ENCODE measurements at places on chromosomes 5 and 9. TPM values are rescaled to one million over a fixed set of nuclear protein-coding genes. Genes with fewer than 3 reads are reported as not detected.
A peak's percentile ranks its signal among the peaks of the same experiment; 100 is the strongest.

DNA sequence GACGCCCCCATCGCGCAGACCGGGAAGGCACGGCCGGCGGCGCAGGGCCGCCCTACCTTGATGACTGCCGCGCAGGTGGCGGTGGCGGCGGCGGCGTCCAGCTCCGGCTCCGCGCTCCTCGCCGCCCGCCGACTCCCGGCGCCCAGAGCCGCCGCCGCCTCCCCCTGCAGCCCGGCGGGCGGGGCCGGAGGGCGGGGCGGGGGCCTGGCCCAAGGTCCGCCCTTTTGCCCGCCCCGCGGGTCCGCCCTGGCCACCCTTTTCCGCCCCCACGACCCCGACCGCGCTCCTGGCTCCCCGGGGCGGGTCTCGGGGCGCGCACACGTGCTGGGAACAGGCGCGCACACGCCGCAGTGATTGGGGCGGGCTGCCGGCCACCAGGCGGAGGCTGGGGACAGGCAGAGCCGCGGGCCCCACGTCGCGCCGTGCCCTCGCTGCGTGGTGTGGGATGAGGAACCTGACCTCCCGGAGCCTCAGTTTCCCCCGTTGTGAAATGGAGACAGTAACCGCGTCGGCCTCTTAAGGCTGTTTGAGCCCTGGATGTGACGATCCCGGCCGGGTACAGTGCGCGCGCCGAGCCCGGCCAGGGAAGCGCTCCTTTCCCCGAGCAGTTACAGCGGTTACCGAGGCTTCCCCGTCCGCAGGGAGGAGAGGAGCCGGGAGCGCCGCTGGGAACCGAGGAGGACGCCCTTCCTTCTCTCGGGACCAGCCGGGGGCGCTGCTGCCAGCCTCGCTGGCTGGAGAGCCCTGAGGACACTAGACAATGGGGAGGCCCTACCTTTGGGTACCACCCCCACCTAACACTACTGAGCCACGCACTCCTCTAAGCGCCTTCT, at the start of gene CORO2A:
Gene CORO2A, minus strand, starts transcription at position 135 of the 833 bp plus-strand sequence. CDS start 34,977 bp downstream, outside the sequence.
- DNase-seq = peak; percentile 98

UBE2D2 gene
- total RNA-seq = 58.6 TPM

DNA sequence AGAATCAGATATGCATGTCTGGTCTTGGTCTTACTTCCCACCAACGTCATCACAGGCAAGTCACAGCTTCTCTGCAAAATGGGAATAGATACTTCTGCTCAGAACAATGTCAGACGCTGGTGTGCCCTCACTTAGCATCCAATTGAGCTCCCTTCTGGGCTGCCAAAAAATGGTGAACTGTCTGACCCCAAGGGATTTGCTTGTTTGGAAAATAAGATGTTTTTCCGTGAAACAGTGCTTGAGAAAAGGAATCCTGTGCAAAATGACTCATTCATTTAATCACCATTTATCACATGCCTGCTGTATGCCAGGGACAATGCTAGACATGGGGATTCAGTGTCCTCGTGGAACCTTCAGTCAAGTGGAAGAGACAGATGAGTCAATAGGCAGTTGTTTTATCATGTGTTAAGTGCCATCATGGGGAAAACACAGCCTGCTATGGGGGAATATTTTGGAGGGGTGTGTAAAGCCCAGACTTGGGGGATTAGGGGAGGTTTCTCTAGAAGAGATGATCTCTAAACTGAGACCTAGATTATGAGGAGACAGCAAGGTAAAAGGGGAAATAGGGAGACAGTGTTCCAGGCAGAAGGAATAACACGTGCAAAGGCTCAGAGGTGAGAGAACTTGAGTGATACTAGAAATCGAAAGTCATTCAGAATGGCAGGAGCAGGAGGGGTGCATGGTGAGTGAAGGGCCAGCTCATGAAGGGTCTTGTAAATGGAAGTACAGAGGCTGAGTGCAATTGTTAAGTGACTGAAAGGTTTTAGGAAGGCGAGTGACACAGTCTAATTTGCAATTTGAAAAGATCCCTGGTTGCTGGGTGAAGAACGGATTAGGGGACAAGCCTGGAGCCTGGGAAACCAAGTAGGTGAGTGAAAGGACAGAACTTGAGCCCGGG, 3.9 kb downstream of the NIPAL4 start:
- no peak for DNase-seq

DNA sequence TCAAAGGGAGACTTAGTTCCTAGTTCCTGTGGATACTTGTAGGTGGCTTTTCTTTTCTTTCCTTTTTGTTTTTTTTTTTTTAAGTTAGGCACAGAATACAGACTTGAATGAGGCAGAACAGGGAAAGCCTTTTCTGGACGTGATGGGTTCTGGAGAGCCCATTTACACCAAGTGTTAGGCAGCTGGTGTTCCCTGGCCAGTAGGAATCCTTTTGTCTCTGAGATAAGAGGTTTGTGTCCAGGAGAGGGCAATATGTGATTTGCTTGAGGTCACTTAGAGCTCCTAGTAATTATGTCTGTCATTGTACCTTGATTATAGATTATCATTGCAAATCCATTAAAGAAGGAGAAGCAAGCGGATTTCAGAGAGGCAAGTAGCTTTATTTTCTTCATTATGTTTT, 9.1 kb downstream of the MEGF10 start:
- DNase-seq = no peak

CNTFR gene
- not detected for total RNA-seq

- DNase-seq = peak; percentile 10
Observed at GRCh38 chr5:71011194-71011792, 13.8 kb downstream of the NAIP start.

CBY3 gene
- total RNA-seq = not detected

ACOT12 gene
- total RNA-seq = not detected

PCDHB2 gene
- 1.4 TPM for total RNA-seq

DNA sequence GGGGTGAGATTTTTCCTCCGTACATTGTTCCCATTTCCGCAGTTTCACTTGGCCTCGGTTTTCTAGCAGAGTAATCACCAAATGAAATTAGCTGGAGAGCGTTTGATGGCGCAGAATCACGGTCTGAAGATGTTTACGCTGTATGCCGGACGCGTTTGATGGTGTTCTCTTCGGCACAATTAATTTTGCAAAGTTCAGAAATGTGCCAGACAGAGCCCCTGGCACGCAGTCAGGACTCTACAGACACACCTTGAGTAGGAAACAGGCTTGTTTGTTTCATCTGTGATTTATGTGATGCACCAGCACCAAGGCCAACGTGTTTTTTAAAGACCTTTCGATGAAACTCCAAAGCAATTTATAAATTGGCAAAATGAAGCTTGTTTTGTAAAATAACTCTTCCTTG, 863 bp upstream of the LIFR start:
- no peak for DNase-seq

GRCh38 chr9:124771867-124772679, 962 bp upstream of the NR6A1 start:
- DNase-seq = peak; percentile 96

GRCh38 chr5:130333089-130333488, 428.8 kb downstream of the CHSY3 start:
- DNase-seq = no peak

GRCh38 chr5:151675611-151676313, 11.0 kb downstream of the SPARC start:
- no peak for DNase-seq

GRCh38 chr5:124648902-124649467, 97.5 kb downstream of the ZNF608 start:
- DNase-seq = no peak

DNA sequence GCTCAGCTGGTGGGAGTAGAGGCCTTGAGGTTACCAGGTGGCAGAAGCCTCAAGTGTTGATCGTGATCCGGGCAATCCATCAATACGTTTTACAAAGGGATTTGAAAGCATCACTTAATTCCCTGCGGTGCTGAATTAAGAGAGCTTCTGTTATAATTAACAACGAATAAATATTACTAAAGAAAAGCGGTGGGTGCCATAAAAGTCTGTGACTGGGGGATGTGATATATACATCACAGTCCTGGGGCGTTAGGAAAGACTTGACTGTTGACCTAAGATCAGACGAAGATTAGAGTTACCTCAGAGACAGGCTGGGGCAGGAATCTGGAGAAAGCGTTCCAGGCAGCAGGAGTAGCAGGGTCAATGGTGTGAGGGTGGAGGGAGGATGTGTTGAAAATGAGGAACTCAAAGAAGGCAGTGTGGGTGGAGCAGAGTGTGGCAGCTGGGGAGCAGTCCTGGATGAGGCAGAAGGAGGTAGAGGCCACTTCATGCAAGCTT, 6.7 kb upstream of the C5orf63 start:
- DNase-seq = no peak

GRCh38 chr9:110049699-110050450, 158.1 kb downstream of the C9orf152 start:
- peak; percentile 58 for DNase-seq

DNA sequence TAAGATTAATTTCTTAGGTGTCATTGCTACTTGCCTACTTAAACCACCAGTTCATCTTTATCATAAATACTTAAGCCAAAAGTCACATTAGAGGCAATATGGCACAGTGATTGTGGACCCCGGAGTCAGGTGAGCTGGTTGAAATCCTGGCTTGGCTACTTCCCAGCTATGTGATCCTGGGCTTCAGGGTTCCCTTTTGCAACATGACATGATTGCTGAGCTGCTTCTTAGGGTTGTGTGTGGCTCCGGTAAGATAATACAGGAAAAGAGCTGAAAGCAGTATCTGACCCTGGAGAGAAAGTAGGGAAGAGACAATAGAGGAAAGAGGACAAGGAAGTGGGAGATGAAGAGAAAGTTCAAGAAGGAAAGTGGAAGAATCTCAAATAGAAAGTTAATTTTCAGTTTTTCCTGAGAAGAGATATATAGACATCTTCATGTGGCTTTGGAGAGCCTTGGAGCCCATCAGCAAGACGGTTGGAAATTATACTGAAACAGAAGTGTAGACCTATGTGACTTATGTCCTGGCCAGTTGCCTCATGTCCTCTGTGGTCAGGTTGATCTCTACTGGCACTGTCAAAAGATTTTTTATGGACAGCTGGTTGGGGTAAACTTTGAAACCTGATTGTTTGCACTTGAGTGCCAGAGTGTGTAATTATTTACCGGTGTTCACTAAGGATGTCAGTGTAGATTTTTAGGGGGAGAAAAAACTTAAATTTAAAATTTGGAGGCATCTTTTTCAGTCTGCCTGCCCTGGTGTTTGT, 93.2 kb downstream of the GHR start:
- DNase-seq = peak; percentile 34

SLCO6A1 gene
- total RNA-seq = not detected

CDH9 gene
- total RNA-seq = not detected

- DNase-seq = no peak
Observed at GRCh38 chr5:21826884-21827283, 1026.3 kb downstream of the CDH12 start.

DNA sequence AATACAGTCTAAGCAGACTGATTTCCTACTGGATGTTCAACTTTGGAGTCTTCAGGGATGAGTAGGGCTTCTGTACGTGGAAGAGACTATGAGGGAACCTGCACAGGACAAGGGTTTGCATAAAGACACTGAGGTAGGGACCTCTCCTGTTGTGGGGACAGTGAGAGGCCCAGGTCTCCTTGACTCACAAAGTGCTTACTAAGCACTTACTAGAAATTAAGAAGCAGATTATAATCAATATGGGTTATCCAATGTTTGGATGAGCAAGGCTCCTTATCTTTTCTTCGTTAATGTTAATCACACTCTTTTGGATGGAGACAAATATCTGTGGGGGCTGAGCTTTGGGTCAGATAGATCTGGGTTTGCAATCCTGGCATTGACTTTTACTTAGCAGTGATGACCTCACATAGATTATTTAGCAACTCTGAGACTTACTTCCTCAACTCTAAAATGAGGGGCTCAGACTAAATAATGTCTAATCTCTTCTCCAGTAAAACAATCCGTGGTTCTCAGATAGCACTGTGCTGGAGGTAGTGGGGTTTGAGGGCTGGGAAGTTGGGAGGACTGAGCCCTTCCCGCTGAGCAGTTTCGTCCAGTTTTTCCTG, 45.9 kb downstream of the PDCD1LG2 start:
- no peak for DNase-seq

PCDHB8 gene
- total RNA-seq = 0.36 TPM

All from osteoblast (primary cell).